Kidney (tissue), 22 donors: ENCODE measurements at places on chromosomes 7 and 10.

DNA sequence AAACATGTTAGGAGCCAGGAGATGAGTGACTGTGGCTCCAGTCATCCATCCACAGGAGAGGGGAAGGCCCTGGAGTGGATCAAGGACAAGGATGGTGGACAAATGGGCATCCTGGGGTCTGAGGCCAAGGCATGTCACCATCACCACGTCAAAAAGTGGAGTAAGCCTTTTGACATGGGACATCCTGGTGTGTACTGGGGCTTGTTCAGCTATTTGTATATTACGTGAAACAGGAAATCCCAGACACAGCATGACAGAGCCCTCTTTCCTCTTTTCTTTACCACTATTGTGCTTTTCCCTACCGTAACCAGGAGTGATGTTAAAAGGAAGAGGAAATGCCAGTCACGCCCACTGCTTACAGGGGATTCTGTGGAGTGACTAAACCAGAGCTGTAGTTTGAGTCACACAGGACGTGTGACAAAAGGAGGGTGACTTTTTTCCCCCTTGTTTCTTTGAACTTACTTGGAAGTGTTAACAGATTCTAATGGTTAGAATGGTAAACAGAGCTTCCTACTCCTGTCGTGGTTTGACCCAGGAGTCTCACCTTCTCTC is 15.4 kb downstream of the ACSL5 start:
- DNase-seq = no peak
- no peaks in the 10 kb centered on the region for H3K4me1 ChIP-seq
- H3K27ac ChIP-seq = no peak overlapping the region
- no peak overlapping the region for H3K4me3 ChIP-seq
- no peaks in the 10 kb centered on the region for H3K27me3 ChIP-seq
- H3K36me3 ChIP-seq = no peaks in the 10 kb centered on the region

- H3K27ac ChIP-seq = no peak overlapping the region
- no peaks in the 10 kb centered on the region for H3K27me3 ChIP-seq
- DNase-seq = peak; percentile 79
Observed at GRCh38 chr10:124671486-124672075, 72.6 kb downstream of the FAM53B start.

GRCh38 chr10:132403511-132404168 is 6.6 kb downstream of the PWWP2B start:
- no peaks in the 10 kb centered on the region for H3K27me3 ChIP-seq
- no peaks in the 10 kb centered on the region for H3K36me3 ChIP-seq
- peaks cover 9% of the 10 kb centered on the region for H3K4me1 ChIP-seq
- no peak overlapping the region for H3K27ac ChIP-seq
- no peak overlapping the region for H3K4me3 ChIP-seq

GRCh38 chr7:5872326-5872725 is 8.3 kb upstream of the OCM start:
- no peaks in the 10 kb centered on the region for H3K4me1 ChIP-seq
- no peaks in the 10 kb centered on the region for H3K36me3 ChIP-seq
- H3K4me3 ChIP-seq = no peak overlapping the region
- no peak for DNase-seq
- H3K27ac ChIP-seq = no peak overlapping the region

DNA sequence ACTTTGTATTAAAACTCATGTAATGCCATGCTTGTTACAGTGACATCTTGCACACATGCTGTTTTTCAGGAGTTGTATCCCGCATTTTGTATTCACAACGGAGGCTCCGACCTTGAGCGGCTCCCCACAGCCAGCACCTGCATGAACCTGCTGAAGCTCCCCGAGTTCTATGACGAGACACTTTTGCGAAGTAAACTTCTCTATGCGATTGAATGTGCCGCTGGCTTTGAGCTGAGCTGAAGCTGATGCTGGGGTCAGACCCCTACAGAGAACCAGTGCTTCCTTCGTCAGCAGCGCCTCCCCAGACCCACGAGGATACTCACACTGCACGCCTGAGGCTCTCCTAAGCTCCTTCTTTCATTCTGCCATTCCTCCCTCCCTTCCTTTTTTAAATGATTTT is 69.3 kb upstream of the DNAJB6 start:
- H3K27ac ChIP-seq = no peak overlapping the region
- no peak overlapping the region for H3K4me3 ChIP-seq
- H3K4me1 ChIP-seq = no peaks in the 10 kb centered on the region
- no peaks in the 10 kb centered on the region for H3K27me3 ChIP-seq
- peaks cover 37% of the 10 kb centered on the region for H3K36me3 ChIP-seq

GRCh38 chr7:154684666-154685563 is 318.0 kb downstream of the PAXIP1 start:
- no peak overlapping the region for H3K4me3 ChIP-seq
- no peak overlapping the region for H3K27ac ChIP-seq
- no peaks in the 10 kb centered on the region for H3K4me1 ChIP-seq
- H3K36me3 ChIP-seq = no peaks in the 10 kb centered on the region

DNA sequence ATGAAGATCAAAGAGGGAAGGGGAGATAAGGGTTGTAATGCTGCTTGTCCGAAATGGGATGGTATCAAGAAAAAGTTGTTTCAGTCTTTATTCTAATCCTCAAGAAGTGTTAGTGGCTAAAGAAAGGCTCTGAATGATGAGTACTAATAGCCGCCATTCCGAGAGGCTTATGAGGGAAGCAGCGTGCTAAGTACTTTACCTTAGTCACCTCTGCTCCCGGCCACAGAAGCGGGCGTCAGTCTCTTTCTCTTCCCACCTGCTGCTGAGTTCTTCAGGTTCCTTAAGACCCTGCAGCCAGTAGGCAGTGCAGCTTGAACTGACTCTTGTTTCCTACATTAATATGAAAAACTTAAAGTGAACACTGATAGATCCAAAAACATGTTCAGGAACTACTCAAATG is 73.1 kb downstream of the EEPD1 start:
- no peaks in the 10 kb centered on the region for H3K27me3 ChIP-seq
- no peak for DNase-seq
- H3K36me3 ChIP-seq = no peaks in the 10 kb centered on the region
- no peaks in the 10 kb centered on the region for H3K4me1 ChIP-seq
- H3K27ac ChIP-seq = no peak overlapping the region
- no peak overlapping the region for H3K4me3 ChIP-seq

DNA sequence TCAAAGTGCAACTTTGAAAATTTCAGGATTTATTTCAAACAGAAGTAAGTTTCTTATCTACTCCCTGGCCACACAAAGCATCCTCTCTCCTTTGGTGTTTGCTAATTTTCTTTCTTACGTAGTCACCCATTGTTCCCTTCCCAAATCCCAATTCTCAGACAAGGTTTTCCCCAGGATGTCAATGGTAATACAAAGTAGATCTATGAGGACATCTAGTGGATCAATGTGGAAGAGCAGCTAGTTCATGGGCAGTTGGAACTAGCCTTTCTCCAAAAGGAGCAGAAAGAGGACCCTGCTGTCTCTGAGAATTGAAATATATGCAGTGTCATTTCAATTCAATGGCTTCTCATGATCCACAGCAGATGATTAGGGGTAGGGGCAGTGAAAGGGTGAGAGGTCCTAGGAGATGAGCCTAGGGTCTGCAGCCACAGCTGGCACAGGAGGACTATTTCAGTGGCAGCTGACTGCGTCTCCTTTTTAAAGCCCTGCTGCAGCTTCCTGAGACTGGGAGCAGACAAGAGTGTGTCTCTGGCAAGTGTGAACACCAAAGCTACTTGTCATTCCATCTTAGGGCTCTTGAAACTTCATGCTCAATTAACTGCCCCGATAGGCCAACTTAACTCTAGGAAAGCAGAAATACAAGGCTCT is 632.6 kb downstream of the KCNMA1 start:
- peak; percentile 86 for DNase-seq
- H3K4me3 ChIP-seq = no peak overlapping the region
- no peaks in the 10 kb centered on the region for H3K27me3 ChIP-seq
- H3K36me3 ChIP-seq = no peaks in the 10 kb centered on the region

DNA sequence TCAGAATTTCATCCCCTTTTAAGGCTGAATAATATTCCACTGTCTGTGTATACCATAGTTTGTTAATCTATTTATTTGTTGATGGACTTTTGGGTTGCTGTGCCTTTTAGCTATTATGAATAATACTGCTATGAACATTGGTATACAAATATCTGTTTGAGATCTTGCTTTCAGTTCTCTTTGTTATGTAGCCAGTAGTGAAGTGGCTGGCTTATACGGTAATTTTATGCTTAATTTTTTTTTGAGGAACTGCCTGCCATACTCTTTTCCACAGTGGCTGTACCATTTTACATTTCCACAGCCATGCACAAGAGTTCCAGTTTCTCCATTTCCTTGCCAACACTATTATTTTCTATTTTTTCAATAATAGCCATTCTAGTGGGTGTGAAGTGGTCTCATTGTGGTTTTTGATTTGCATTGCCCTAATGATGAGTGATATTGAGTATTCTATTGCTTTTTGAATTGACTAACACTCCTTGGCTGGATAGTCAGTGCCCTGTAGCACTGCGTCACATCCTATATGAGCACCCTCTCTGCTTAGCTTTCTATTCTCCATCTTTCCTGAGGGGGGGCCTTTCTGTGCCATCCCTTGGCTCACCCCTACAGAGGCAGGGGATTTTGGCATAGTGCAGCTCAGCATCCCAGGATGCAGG is 29.4 kb upstream of the RAPGEF5 start:
- no peaks in the 10 kb centered on the region for H3K27me3 ChIP-seq
- H3K27ac ChIP-seq = no peak overlapping the region
- DNase-seq = no peak
- no peaks in the 10 kb centered on the region for H3K4me1 ChIP-seq

DNA sequence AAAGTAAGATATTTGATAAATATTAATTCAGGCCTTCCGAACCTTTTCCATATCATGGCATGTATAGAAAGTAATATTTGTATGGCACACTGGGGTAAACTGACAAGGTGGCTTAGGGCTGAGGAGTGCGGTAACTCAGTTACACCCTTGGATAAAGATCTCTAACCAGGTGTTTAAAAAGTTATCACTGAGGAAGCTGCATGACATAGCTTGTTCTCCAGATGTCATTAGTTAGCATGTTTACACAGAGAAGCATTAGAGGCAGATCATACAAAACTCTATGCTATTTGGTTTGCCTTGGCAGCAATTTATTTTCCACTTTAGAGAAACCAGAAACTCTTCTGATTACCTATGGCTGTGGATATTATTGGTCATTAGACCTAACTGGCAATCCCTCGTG is 118.2 kb downstream of the ST7 start:
- no peak for DNase-seq
- no peak overlapping the region for H3K4me3 ChIP-seq

- H3K27ac ChIP-seq = no peak overlapping the region
- H3K4me1 ChIP-seq = no peaks in the 10 kb centered on the region
- no peaks in the 10 kb centered on the region for H3K27me3 ChIP-seq
- DNase-seq = no peak
- H3K36me3 ChIP-seq = no peaks in the 10 kb centered on the region
- no peak overlapping the region for H3K4me3 ChIP-seq
Observed at GRCh38 chr7:131628634-131629033, 72.2 kb upstream of the PODXL start.

DNA sequence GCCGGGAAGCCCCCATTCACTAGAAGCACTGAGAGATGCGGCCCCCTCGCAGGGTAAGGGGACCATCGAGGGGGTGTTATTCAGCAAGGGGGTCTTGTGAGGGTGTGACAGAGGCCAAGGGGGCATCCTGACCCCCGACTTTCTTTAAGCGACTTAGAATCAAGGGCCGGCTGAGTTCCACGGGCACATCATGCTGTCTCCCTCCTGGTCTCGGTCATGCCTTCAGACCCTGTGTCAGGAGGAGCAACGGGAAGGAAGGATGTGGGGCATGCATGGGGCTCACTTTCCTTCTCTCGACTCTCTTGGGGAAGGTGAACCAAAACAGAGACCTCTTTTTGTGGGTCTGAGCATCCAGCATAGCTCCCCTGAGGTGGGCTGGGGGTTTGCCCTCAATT is 2.5 kb downstream of the ACSL5 start:
- peak overlapping the region; percentile 52 for H3K27ac ChIP-seq
- no peaks in the 10 kb centered on the region for H3K27me3 ChIP-seq
- H3K4me1 ChIP-seq = no peaks in the 10 kb centered on the region
- H3K4me3 ChIP-seq = peak overlapping the region; percentile 39

GRCh38 chr10:67257018-67257417 is 331.2 kb downstream of the LRRTM3 start:
- H3K36me3 ChIP-seq = no peaks in the 10 kb centered on the region
- no peak overlapping the region for H3K27ac ChIP-seq
- no peaks in the 10 kb centered on the region for H3K27me3 ChIP-seq
